Pancreas (tissue), 10 donors: ENCODE measurements at places on chromosomes 5 and 9.

- DNase-seq, result no peak
These were observed 489.3 kb downstream of the TLE4 start for GRCh38 chr9:80061096-80061495.

DNA sequence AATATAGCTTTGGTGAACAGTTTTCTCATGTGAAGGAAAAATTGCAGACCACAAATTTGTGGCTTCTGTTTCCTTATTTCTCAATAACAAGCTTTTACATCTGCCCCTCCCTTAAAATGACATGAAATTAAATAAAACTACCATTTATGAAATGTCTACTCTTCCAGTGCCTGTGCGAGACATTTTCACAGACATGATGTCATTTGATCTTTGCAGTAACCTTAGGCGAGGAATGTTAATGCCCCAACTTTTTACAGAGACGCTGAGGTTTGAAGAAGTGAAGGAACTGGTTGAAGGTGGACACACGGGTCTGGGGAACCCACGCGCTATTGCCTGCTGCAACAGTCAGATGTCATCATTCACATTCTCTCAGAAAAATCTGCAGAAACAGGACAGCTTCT, 61.5 kb downstream of the OSTF1 start:
- no peak for DNase-seq

DNA sequence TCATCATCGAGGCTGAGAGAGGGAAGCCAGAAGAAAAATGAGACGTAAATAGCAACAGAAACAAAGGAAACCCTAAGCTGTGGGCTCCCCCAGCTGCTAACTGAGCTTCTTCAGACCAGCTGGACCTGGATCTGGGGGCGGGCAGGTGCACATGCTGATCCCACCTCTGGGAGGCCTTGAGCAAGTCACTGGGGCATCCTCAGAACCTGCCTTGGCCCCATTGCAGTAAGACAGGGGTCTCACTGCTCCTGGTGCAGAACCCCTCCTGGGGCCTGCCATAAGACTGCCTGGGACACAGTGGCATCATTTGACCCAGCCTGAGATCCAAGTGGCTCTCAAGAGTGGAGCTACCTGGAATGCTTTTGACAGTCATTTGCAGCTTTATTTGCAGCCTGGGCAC, 77.4 kb downstream of the PHF2 start:
- no peak for DNase-seq

DNA sequence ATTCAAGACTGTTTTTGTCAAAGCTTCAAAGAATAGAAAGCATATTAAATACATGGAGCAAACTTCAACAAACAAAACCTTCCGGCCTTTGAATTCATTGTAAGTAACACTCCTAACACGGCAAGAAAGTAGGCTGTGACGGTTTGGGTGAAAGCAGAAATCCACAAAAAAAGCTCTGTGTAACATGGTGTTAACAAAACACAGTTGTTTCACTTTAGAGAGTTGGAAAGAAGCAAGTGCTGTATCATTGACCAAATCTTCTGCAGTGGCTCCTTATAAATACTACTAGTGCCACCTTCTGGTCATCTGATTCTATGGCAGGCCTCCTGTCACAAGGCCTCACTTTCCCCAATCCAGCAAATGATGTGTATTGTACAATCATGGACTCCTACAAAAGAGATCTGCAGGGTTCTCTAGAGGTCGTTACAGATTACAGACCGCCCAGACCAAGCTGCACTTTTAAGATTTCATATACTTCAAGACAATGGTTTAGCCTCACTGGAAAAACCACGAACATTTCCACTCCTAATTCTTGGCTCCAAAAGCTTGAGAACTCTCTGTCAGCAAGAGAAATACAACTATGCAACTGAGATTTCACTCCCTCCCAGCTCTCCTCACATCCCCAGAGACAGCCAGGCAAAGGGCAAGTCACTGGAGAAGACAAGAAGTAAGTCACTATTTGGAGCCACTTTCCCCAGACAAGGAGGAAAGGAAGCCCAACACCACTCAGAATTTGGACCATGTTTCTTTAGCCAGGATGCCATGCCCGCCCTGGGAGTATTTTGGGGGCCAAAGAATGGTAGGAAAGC, 196.2 kb downstream of the DTWD2 start:
- no peak for DNase-seq

GRCh38 chr9:16442622-16443021, 427.8 kb downstream of the BNC2 start:
- no peak for DNase-seq

GRCh38 chr9:72958485-72959281, 5.8 kb upstream of the ALDH1A1 start:
- no peak for DNase-seq

DNA sequence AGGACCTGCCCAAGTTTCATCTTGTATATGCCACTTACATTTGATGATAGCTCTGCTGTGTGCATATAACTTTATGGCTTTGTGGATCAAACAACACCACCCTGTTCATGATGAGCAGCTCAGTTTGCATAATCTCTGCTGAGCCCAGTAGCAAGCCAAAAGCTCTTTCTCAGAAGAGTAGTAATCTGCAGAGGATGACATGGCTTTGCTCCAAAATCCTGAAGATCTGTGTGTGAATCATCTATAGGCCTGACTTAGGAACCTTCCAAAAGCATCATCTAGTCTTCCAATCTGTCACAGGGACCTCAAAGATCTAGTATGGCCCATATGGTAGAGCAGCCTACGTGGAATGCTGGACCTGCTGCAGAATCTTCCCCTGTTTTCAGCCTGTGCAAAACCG, 394.6 kb downstream of the PSAT1 start:
- no peak for DNase-seq

- DNase-seq, result no peak
These were observed 444.7 kb downstream of the TLE1 start for GRCh38 chr9:81244631-81245030.

DNA sequence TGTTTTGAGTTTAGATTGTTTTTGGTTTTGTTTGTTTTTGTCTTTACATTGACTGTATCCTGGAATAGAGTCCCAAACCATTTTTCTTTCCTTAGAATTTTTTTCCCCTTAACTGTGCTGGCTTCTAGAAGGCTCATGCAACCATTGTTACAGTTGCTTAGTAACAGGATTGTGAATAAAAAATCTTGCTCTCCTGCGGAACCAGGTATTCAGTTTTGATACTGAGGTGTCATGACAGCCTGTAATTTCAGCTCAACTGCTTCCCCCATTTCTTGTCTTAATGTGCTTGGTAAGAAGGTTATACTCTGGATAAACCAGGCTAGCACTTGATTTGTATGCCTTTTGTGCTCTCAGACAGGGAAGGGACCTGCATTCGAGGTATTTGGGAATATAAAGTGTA, 42.1 kb downstream of the FOCAD start:
- DNase-seq, result no peak

GRCh38 chr5:172173564-172174153, 14.4 kb downstream of the STK10 start:
- DNase-seq, result no peak

DNA sequence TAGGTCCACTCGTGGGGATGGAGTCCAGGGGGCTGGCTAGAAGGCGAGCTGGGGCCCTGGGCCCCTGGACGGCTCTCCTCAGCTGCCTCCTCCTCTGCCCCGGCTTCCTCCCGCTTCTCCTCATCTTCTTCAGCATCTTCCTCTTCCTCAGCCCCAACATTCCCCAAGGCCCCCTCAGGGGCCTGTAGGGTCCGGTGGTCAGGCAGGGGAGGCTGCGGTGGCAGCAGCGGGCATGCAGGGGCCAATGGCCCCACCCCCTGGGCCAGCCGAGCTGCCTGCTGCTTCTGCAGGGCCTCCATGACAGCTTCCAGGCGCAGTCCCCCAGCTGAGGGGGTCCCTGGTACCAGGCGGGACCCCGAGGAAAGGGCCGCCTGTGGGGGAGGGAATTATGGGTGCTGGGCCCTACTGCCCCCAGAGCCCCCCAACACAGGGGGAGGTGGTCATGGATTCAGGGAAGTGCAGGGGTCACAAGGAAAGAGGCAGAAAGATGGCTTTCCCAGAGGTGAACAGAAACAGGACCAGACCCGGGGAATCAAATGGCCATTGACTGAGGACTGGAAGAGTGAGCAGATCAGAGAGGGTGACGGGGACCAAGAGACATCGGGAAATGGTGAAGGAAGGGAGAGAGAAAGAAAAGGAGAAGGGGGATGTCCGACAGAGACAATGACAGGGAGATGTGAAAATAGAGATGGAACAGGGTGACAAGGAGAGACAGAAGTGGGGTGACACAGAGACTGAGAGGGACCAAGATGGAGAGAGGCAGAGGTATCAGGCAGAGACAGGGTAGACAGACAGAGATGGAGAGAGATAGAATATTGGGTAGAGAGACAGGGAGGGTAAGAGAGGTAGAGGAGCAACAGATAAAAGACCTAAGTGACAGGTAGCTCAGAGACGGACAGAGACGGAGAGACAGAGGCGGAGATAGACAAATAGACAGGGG, 880 bp downstream of the ARID3C start:
- DNase-seq, result no peak

GRCh38 chr9:2047144-2047671, 32.1 kb downstream of the SMARCA2 start:
- no peak for DNase-seq

DNA sequence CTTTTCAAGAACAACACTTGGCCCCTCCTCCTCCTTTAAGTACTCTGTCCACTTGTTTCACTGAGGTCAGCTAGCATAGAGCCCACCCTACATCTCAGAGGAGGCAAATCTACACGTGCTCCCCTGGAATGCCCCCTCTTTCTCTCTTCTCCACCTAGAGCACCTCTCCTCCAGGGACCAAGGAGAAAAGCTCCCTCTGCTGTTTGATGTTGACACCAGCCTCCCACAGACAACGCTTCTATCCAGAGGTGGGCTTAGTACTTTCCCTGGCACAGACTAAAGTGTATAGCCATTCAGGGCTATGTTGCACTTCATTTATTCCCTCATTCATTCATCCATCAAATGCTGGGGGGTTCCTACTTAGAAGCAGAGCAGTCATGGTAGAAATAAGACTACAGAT, 68.2 kb upstream of the TAF1L start:
- DNase-seq, result no peak

- DNase-seq, result no peak
These were observed 54.8 kb upstream of the ADAMTS2 start for GRCh38 chr5:179400020-179400419.

- no peak for DNase-seq
These were observed 3.5 kb downstream of the EEIG1 start for GRCh38 chr9:127977009-127977883.

DNA sequence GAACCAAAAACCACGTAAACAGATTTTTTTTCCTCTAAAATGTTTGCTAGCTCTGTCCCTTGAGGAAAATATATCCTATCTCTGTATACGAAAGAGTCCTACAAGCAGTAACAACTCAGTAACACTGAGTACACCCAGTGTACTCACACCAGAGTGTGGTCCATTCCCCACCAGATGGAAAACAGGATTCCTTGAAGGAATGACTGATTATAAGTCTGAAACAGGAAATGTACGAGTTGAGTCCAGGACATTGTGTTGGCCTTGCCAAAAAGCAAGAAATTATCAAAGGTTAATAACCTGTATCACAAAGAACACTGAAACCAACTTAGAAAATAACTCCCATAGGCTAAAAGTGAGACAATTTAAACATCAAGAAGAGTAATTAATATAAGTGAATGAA, 20.4 kb downstream of the GOLPH3 start:
- no peak for DNase-seq

GRCh38 chr5:18652404-18653215, 1018.4 kb downstream of the TAF11L14 start:
- no peak for DNase-seq

DNA sequence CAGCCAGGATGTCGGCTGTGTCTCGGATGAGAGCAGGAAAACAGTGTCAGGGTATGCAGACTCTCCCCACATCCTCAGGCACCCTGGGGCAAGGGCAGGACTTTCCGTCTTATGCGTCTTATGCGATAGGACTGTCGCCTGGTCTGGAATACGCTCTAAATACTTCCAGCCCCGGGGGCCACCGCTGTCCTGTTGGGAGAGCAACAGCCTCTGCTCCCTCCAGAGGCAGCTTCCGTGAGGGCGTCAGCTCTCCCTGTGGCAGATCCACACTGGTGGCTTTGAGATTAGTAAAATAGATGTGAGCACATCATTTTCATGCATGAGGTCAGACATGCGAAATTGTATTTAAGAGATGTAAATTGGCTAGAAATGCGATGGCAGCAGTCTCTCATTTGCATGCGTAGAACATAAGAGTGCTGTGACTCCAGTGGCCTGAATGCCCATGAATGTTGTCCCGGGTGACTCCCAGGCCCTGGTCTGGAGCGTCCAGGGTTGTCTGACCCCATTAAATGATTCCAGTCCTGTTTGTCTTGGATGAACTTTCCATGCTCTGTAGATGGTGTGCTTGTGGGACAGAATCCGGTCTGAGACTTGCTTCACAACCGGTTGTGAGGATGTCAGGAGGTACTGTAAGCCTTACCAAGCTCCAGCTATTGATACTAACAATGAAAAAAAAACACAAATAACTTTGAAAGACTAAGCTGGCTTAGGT, 228.2 kb downstream of the SYK start:
- no peak for DNase-seq

DNA sequence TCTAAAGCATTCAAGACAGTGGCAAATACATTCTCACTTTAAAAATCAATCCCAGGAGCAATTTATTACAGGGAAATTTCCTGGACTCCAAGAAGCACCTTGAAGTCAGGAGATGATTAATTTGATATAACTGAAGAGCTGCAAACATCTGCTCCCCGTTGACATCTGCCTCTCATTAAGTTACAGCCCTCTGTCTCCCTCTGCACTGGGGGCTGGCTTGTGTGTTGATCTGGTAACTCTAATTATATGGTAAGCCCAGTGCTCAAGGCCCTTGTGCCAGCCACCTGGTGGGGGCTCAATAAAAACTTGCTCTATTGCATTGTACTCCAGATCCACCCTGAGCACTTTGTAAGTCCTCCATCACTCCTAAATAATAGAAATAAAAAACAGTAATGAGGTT, 131.1 kb upstream of the ZNF462 start:
- DNase-seq, result no peak

DNA sequence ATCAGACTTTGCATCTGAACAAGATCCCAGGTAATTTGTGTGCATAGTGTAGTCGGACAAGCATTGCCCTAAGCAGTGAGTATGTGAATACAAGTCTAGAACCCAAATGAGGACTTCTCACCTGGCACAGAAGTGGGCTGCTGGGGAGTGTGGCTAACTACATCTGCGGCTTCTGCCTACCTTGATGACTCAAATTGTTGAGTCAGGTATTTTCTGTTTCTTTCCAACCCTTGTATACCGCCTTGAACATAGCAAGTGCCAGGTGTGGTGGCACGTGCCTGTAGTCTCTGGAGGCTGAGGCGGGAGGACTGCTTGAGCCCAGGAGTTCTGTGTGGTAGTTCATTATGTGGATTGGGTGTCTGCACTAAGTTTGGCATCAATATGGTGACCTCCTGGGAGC, 7.9 kb upstream of the JADE2 start:
- no peak for DNase-seq

GRCh38 chr9:95217936-95218335, 99.6 kb downstream of the FANCC start:
- no peak for DNase-seq

- DNase-seq, result no peak
These were observed 62.7 kb upstream of the ZNF354A start for GRCh38 chr5:178793151-178793550.

GRCh38 chr9:128503870-128504269, 649 bp upstream of the GLE1 start:
- DNase-seq, result no peak

- DNase-seq, result no peak
These were observed 187.9 kb upstream of the ELL2 start for GRCh38 chr5:96149546-96149945.
